SHP77 (cell line): ENCODE measurements at places on chromosomes 2 and 18.

GRCh38 chr18:5998166-5998881 lies 103.0 kb upstream of the TMEM200C start:
- DNase-seq = no peak

DNA sequence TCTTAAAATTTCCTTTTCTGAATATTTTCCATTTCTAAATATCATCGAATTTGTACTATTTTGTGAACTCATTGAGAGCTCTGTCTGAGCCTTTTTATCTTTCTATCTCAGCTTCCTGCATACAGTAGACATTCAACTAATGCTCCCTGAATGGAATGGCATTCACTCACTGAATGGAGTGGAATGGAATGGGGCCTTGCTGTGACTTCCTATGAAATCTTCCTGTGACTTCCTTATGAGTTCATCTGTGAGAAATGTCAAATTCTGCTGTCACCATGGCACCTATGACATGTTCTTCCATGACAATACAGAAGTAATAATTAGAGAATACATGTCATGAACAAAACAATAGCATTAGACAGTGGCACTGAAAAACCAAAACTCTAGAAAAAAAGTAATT lies 199.6 kb downstream of the NR4A2 start:
- no peak for DNase-seq

DNA sequence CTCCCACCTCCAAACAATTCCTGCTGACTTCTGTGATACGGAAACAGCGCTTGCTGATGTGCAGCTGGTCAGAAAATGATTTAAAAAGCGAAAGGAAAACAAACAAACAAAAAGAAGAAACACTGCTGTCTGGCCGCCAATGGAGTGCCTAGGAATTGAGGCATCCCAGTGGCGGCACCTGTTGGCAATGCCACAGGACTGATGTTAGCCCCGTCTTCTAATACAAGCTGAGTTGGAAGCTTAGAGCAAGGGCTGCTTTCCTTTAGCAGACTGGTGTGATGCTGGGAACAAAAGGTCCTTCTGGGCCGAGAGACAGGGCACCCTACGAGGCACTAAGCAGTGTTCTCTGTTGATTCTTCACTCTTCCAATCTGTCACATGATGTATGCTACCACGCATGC lies 163.6 kb upstream of the REV1 start:
- DNase-seq = no peak

- DNase-seq = no peak
Observed at GRCh38 chr18:8602040-8602439, 7.2 kb upstream of the RAB12 start.

DNA sequence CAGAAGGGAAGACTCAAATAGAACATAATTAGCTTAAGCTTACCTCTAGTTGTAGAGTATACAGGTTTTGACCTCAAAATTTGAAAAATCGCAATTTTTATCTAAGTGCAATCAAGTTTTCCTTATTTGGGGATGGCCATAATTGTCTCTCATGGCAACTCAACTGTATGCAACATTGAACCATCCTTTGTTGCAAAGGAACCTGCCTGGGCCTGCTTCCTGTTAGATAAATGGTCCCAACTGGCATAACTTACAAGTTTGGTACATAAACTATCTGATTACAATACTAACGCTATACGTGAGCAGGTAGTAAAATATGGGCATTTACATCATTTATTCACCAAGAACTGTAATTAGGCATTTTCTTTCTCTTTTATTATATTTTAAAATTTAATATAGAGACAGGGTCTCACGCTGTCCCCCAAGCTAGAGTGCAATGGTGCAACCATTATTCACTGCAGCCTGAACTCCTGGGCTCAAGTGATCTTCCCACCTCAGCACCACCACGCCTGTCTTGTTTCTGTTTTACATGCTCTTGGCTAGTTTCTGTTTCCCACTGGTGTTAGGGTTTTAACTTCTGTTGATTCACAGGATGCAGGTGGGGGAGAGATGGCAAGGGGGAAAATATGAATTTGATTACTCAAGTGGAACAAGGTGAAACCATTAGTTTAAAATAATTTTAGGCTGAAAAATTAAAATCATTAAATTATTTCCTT lies 55.3 kb upstream of the B3GNT2 start:
- DNase-seq = no peak

- DNase-seq = no peak
Observed at GRCh38 chr2:39781697-39782096, 2.6 kb upstream of the THUMPD2 start.

- DNase-seq = no peak
Observed at GRCh38 chr2:179995741-179996515, 11.2 kb downstream of the CWC22 start.
